ENCODE measurements at places on chromosomes 11 and 22.

DNA sequence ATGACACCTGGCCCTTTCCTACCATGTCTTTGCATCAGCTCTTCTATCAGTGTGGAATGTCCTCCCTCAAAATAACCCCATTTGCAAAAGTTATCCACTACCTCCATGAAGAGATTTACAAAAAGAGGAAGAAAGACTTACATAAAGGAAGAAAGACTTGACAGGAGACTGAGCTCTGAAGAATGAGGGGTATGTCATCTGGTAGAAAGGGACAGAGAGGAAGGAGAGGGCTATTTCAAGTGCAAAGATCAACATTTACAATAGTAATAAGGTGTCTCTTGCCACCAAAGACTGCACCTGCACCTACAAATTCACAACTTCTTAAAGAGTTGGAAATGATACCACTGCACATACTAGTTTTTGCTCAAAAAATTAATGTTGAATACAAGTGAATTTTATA lies 18.2 kb downstream of the PAK1 start:
- DNase-seq = no peak

DNA sequence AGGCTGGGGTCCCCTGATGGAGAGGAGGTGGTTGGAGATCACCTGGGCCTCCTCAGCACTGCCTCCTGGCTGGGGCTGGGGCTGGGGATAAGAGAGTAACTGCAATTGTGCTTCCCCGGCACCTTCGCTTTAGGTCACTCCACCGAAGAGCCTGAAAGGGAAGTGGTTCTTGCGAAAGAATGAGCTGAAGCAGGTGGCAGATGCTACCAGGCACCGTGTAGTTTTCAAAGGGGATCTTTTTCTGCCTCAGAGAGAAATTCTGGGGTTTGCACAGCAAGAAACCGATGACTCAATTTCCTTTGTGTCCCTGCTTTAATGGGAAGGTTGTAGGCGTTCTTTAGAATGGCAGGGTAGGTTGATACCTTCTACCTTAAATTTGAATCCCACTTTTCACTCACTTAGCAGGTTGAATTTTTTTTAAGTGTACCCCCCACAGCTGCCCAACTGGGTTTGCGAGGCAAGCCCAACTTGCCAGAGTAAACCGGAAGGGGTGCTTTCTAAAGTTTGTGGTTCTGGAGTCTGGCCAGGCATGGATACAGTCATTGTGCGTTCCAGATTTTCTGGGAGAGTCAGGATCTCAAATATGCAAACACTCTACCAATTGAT lies 5.3 kb downstream of the CD44 start:
- no peak for DNase-seq

DNA sequence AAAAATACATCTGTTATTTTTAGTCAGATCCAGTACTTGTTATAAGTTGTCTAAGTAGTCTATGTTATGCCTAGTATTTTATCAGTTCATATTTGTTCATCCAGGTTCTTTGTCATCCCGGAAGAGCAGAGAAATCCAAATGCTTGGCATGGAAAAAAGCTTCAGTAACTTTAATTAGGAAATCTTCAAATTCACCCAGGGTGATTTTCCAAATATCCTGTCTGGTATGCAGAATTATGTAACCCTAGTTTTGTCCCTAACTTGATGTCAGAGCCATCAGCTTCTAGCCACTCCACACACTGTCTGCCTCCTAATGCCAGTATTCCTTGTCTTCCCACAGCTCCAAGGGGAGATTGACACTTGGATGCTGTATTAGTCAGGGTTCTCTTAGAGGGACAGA lies 216.2 kb downstream of the ARHGAP42 start:
- DNase-seq = no peak

- no peak for DNase-seq
These were observed 1.2 kb downstream of the PLA2G3 start for GRCh38 chr22:31139066-31139465.

- DNase-seq = no peak
These were observed 602.1 kb downstream of the SOX6 start for GRCh38 chr11:15754221-15754620.

GRCh38 chr11:27420722-27421572 lies 51.6 kb downstream of the LGR4 start:
- DNase-seq = no peak

- no peak for DNase-seq
These were observed 55.8 kb downstream of the ELFN2 start for GRCh38 chr22:37371491-37371890.

- no peak for DNase-seq
These were observed 38.1 kb downstream of the NUMA1 start for GRCh38 chr11:72042064-72042745.

- DNase-seq = no peak
These were observed 107.6 kb downstream of the MED15 start for GRCh38 chr22:20615021-20615420.
